H9 (cell line): ENCODE measurements at places on chromosomes 1 and 21.

DNA sequence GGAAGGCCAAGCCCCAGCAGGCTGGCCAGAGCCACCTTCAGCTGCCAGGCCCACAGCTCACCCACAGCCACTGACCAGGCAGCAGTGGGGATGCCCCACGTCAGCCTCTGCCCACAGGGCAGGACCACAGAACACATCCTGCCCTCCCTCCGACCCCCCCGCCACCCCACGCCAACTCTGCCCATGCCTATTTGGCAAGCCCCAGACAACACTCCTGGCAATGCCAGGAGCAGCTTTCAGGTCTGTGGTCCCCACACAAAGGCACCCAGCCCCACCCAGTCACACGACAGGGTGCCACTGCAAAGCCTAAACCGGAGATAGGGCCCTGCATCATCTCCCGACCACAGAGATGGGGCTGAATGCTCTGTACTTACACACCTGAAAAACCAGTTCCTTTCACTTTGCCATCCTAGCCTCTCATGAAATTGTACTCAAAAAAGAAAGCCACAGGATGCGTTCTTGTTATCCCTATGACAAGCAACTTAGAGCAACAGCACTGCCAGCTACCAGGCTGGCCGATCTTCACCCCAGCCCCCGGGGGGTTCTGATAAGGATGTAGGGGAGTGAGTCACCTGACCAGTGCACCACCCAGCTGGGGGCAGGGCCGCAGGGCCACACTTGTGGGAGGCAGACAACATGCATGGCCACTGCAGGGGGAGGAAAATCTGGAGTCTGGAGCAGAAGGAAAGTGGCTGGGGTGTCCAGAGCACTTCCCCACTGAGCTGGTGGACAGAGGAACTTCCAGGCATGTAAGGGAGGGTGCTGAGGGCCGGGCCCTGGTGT, 36.2 kb downstream of the UBE2G2 start:
- no peaks in the 10 kb centered on the region for H3K27me3 ChIP-seq
- peak overlapping the region; percentile 13; the same call in 1 of the 3 replicates for H3K4me3 ChIP-seq
- peaks cover 4% of the 10 kb centered on the region; the same call in 2 of the 3 replicates for H3K36me3 ChIP-seq
- DNase-seq, result no peak
- no peak overlapping the region for H3K27ac ChIP-seq

DNA sequence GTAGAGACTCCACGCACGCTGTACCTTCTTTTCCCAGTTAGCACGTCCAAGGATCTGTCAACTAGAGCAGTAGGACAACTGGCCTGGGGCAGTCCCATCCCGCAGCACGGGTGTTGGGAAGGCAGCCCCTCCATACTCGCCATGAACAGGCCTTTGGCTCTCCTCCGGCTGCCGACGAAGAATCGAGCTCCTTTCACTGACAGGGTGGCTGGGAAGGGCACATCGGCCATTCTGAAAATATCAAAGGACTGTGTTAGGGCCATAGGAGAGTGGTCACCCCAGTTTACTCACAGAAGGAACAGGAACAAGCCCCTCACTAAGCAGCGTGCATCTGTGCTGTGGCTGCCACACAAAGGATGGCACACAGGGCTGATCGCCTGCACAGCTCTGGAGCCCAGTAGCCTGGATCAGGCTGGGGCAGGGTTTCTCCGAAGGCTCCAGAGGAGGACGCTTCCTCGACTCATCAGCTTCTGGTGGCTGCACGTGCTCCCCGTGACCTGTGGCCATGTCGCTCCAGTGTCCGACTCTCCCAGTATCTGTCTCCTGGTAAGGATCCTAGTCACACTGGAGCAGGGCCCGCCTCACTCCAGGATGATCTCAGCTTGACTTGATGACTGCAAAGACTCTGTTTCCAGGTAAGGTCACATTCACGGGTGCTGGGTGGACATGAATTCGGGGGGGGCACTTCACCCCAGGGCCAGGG, 8.9 kb downstream of the KRTAP10-1 start:
- no peaks in the 10 kb centered on the region for H3K36me3 ChIP-seq
- peak; percentile 23 for DNase-seq
- no peak overlapping the region for H3K4me3 ChIP-seq
- H3K4me1 ChIP-seq, result no peaks in the 10 kb centered on the region; the same call in 1 of the 2 replicates
- H3K27me3 ChIP-seq, result no peaks in the 10 kb centered on the region
- no peak overlapping the region for H3K27ac ChIP-seq

- no peaks in the 10 kb centered on the region for H3K27me3 ChIP-seq
- H3K4me3 ChIP-seq, result no peak overlapping the region
- H3K4me1 ChIP-seq, result no peaks in the 10 kb centered on the region
- DNase-seq, result no peak
Observed at GRCh38 chr1:161792740-161793139, 26.6 kb downstream of the ATF6 start.

DNA sequence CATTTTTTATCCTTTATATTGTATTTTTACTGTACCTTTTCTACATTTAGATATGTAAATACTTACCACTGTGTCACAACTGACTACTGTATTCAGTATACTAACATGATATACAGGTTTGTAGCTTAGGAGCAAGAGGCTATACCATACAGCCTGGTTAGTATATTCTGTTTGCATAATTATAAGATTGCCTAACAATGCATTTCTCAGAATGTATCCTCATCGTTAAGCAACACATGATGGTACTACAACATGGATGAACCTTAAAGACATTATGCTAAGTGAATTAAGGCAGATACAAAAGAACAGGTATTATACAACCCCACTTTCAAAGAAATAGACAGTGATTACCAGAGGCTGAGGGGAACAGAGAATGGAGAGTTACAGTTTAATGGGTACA, 62.7 kb downstream of the RUSC1 start:
- H3K27me3 ChIP-seq, result no peaks in the 10 kb centered on the region
- no peak for DNase-seq
- no peaks in the 10 kb centered on the region; the same call in 1 of the 2 replicates for H3K4me1 ChIP-seq
- peaks cover 35% of the 10 kb centered on the region for H3K36me3 ChIP-seq
- no peak overlapping the region for H3K27ac ChIP-seq
- no peak overlapping the region for H3K4me3 ChIP-seq

- no peaks in the 10 kb centered on the region for H3K27me3 ChIP-seq
- H3K36me3 ChIP-seq, result peaks cover 53% of the 10 kb centered on the region
- no peak overlapping the region for H3K27ac ChIP-seq
Observed at GRCh38 chr1:1754051-1754815, 24.0 kb downstream of the NADK start.

GRCh38 chr21:42375506-42375905, 9.2 kb upstream of the TFF1 start:
- no peak overlapping the region for H3K4me3 ChIP-seq
- no peak overlapping the region for H3K27ac ChIP-seq
- no peak for DNase-seq
- no peaks in the 10 kb centered on the region for H3K4me1 ChIP-seq

DNA sequence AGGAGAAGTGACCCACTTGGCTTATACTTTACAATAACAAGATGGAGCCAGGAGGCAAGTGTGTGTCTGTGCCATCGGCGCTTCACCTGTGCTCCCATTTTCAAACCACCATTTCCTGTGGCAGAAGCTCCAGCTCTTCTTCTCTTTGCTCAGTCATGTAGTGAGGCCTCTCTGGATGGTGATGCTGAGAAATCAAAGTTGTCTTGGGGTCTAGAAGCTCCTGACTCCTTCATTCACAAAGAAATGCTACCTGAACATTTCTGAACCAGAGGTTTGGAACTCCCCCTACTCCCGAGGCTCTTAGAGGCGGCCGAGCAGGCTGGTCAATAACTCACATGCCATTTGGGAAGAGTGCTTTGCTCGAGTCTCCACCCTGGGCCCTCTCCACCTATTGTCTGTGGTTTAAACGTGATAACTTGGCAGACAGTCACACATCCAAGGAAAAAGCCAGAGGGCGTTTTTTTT, 18.0 kb downstream of the SLAMF1 start:
- H3K4me3 ChIP-seq, result no peak overlapping the region
- no peaks in the 10 kb centered on the region for H3K27me3 ChIP-seq
- no peak overlapping the region for H3K27ac ChIP-seq

DNA sequence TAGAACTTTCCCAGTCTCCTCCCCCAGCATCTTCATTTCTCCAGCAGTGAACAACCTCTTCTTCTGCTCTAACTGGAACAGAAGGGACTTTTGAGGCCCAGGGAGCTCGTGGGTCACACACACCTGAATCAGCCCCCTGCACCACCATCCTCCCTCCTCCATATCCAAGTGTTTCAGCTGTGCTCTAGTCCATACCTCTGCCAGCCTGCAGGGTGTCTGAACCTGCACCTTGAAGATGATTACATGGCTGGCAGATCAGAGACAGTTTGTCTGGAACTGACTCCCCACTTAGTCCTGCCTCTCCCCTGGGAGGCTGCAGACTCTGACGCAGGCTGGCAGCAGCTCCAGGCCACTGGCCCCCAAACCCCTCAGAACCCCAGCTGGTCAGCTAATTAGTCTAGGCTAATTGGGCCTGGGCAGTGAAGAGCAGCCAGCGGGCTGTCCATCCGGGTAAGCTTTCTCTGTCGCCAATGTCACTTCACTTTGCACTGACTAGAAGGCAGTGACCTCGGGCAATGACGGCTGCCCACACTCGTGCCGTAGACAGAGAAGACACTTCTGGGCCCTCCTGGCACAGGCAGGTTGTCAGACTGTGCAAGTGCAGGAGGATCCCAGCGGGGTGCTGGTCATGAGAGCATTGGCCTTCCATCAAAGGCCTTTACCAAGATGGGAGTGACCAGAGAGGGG, 12.2 kb downstream of the CAMK1G start:
- no peak overlapping the region for H3K27ac ChIP-seq
- no peaks in the 10 kb centered on the region for H3K36me3 ChIP-seq
- H3K4me3 ChIP-seq, result no peak overlapping the region
- no peaks in the 10 kb centered on the region; the same call in 1 of the 2 replicates for H3K27me3 ChIP-seq
- H3K4me1 ChIP-seq, result no peaks in the 10 kb centered on the region
- no peak for DNase-seq

DNA sequence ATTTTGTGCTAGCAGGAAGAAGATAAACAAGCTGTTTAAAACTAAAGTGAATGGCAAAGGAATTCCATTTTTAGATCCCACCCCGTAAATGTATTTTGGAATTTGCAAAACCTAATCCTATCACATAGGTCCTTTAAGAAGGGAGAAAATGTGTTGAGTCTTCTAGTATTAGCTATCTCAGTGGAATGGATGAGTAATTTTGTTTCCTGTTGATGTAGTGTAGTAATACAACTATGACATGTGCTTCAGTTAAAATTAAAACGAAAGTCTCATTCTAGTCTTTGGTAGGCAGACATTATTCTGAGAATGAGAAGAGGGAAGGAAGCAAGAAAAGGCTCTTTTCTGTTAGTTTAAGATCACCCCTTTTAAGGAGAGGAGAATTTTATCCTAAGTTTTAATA, 265.9 kb upstream of the C1orf105 start:
- no peaks in the 10 kb centered on the region for H3K27me3 ChIP-seq
- H3K4me1 ChIP-seq, result no peaks in the 10 kb centered on the region

DNA sequence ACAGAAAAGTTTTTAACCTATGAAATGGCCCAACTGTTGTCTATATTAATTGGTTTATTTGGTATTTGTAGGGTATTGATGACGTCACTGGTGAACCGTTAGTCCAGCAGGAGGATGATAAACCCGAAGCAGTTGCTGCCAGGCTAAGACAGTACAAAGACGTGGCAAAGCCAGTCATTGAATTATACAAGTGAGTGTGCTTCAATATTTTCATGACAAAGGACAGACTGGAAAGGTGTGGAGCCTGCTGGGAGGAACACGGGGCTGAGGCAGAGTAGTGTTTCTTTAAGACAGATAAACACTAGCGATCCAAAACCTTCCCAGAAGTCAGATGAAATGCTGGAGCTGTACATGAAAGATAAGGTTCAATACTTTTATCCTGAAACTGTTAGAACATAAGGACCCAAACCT, 76.7 kb downstream of the AK4 start:
- no peaks in the 10 kb centered on the region for H3K4me1 ChIP-seq
- no peaks in the 10 kb centered on the region for H3K27me3 ChIP-seq
- no peak for DNase-seq
- no peak overlapping the region for H3K27ac ChIP-seq
- H3K4me3 ChIP-seq, result no peak overlapping the region
- H3K36me3 ChIP-seq, result peaks cover 8% of the 10 kb centered on the region

DNA sequence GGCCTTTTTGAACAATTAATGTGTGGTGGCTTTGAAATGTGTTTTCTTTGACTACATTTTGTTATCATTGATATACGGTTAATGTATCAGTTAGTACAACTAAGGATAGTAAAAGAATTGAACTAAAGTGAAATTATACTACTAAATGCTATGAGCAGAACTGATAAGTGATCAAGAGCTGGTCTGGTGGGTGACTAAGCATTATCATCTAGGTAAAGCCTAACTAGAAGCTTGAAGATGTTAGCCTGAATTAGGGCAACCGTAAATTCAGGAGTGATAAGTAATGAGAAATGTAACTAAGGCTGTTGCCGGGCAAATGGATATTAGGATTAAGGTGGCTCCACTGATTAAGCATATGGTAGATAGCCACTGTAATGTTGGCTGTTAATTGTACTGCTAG, 16.0 kb upstream of the GCLM start:
- H3K4me3 ChIP-seq, result no peak overlapping the region
- no peak for DNase-seq
- no peaks in the 10 kb centered on the region for H3K27me3 ChIP-seq
- no peak overlapping the region for H3K27ac ChIP-seq
- no peaks in the 10 kb centered on the region for H3K36me3 ChIP-seq

DNA sequence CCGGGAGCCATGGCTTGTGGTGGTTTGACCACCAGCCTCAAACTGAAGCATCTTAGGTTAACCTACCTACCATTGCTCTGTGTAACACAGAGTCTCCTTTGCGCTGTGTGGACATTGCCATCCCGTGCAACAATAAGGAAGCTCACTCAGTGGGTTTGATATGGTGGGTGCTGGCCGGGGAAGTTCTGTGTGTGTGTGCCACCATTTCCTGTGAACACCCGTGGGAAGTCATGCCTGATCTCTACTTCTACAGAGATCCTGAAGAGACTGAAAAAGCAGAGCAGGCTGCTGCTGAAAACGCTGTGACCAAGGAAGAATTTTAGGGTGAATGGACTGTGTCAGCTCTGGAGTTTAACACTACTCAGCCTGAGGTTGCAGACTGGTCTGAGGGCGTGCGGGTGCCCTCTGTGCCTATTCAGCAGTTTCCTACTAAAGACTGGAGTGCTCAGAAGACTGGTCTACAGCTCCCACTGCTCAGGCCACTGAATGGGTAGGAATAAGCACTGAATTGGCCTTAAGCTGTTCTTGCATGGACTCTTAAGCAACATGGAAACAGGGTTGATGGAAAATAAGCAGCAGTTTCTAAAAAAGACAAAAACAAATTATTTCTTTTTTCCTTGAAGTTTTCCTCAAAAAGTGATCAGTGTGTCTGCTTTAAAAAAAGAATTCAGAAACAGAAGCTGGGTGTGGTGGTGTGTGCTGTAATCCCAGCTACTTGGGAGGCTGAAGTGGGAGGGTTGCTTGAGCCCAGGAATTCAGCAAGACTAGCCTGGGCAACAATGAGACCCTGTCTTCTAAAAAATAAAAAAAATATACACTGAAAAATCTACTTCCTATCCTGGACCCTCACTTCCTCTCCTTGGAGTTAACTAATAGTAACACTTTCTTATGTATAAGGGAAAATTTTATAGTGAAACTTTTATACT, 14.6 kb downstream of the CEP350 start:
- no peak overlapping the region for H3K4me3 ChIP-seq
- DNase-seq, result no peak
- no peaks in the 10 kb centered on the region for H3K4me1 ChIP-seq
- no peaks in the 10 kb centered on the region; the same call in 1 of the 2 replicates for H3K36me3 ChIP-seq
- no peak overlapping the region for H3K27ac ChIP-seq
- no peaks in the 10 kb centered on the region for H3K27me3 ChIP-seq
